ENCODE measurements at places on chromosomes 12 and 14.

GRCh38 chr14:104235686-104236085 is 97.3 kb downstream of the KIF26A start:
- no peak for DNase-seq

- DNase-seq = no peak
These were observed 63.4 kb upstream of the SLCO1C1 start for GRCh38 chr12:20631711-20632110.

- DNase-seq = no peak
These were observed 209.7 kb downstream of the SLC15A4 start for GRCh38 chr12:128613837-128614590.

- no peak for DNase-seq
These were observed 421.1 kb downstream of the VRK1 start for GRCh38 chr14:97218274-97218673.

- no peak for DNase-seq
These were observed 101.9 kb downstream of the SETD3 start for GRCh38 chr14:99378782-99379214.

- DNase-seq = no peak
These were observed 26.7 kb downstream of the SOCS2 start for GRCh38 chr12:93599192-93599591.

DNA sequence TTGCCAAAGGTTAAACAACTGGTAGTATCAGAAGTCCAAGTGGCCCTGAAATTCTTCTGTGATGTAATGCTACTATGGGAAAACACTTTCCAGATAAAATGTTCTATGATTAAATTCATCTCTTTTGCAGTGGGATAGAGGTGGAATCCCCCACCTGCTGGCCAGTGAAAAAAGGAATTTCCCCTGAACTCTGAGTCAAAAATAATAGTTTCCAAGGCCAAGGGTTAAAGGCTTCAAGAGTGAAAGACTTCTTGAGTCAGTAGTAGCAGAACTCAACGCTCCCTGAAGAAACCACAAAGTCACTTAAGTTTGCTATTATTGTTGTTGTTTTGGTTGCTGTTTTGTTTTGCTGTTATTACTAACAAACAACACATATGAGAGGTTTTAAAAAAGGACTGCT is 330.8 kb downstream of the SOX5 start:
- DNase-seq = no peak

GRCh38 chr12:79420146-79420618 is 270.6 kb downstream of the PAWR start:
- peak; percentile 51 for DNase-seq

- no peak for DNase-seq
These were observed 396.8 kb downstream of the NUAK1 start for GRCh38 chr12:105741786-105742566.

GRCh38 chr12:86748894-86749293 is 492.7 kb upstream of the MGAT4C start:
- DNase-seq = no peak

- DNase-seq = no peak
These were observed 387.5 kb downstream of the BCAT1 start for GRCh38 chr12:24561411-24561871.

DNA sequence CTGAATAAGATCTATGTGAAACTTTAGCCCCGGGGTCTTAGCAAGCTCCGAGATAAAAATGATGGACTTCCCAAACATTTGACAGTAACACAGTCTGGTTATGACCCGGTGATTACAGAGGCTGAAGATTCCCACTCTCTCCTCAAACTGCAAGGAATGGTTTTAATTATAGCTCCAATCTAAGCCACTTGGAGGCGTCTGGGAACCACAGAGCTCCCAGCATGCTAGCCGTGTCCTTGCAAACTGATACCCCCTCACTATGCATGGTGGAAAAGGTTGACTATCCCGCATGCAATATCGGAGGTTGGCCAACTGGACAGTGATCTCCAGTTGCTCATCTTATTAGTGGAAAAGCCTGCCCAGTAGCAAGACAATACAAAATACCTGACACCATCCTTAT is 76.5 kb upstream of the GRIN2B start:
- no peak for DNase-seq

DNA sequence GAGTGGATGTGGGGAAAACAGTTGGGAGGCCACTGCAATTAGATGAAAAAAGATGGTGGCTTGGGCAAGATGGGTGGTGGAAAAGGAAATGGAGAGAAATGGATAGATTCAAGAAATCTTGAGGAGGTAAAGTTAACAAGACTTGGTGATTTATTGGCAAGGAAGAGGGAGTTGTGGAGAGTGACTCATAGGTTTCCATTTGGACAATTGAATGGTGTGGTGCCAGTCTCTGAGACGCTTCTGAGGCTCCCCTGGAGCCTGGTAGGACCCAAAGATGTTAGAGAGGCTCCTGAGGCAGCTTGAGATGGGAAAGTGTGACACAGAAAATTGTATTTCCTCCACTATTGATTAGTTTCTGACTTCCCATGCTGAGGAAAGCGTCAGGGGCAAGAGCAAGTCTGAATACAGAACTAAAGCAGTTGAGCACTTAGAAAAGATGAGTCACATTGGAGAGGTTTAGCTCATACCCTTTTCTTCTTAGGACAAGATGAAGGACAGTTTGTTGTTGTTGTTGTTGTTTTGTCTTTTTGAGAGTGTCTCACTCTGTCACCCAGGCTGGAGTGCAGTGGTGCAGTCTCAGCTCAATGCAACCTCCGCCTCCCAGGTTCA is 4.5 kb downstream of the PRPF40B start:
- no peak for DNase-seq

- DNase-seq = no peak
These were observed 101.1 kb downstream of the ZFP36L1 start for GRCh38 chr14:68691792-68692118.

DNA sequence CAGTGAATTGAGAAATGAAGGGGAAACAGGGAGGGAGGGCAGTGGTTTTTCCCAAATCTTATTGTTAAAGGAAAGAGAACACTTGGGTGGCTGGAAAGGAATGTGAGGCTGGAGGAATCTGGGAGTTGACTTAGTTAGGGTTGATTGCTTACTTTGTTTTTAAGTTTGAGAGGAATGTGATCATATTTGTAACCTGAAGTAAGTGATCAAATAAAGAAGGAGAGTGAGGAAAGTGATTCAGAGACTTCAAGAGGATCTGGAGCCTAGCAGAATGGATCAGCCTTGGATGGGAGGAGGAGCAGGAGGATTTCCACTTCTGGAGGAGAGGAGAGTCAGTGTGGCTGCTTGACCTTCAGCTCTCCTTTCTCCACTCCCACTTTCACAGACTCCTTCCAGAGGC is 6.0 kb upstream of the LRP6 start:
- DNase-seq = no peak

DNA sequence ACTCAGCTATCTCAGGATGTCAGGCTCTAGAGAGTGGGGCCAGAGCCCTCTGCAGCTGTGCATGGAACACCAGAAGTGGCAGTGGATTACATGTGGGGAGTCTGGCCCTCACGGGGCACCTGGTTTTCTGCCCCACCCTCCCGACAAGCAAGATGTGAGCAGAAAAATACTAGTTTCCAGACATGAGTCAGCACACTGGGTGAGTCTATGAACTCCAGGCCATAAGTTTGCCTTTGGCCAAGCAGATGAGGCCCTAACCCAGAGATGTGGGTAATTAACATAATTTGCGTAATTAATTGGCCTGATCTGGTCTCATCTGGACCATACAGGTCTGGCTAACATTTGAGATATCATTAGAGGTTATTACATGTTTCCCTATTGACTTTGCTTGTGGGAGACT is 37.7 kb upstream of the SLC24A4 start:
- no peak for DNase-seq

GRCh38 chr12:44570036-44570583 is 306.0 kb downstream of the NELL2 start:
- DNase-seq = no peak
